ENCODE measurements at places on chromosomes 3 and 15.

- no peak for DNase-seq
Observed at GRCh38 chr3:143600756-143601718, 247.2 kb downstream of the SLC9A9 start.

DNA sequence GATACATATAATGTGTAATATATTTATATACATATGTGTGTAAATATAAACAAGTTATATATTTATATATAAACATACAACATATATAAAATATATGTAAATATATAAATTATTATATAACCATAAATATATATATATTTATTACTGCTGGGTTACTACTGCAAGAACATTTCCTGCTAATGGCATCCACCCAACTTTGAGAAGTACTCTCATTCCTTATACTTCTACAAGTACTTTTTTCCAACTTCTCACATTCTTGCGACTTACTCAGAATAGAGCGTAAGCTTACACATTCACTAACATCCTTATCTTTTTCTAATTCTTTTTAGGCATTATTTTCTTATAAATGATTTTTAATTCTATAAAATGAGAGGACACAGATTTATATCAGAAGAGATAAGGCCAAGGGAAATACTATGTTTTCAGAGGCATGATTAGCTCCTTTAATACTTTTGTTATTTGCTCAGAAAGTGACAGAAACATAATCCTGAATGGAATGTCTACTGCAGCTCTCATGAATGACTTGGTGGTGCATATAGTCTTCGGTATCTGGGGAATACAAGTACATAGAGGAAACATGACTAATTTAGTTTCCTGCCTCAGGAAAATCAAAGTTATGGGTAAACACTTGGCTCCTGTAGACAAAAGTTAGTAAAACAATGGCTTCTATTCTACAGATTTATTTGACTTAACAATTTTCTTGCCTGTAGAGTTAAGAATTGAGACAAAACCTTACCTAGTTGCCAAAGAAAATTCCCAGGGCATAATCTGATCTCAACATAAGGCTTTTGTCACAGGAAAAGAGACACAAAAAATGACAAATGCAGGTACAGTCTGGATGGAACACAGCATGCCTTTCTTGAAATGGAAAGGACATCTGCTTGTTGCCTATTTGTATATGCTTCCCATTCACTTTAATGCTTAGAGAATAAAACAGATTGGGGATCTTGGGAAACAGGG lies 453.9 kb downstream of the SQOR start:
- no peak for DNase-seq

GRCh38 chr3:176633511-176633910 lies 563.8 kb downstream of the TBL1XR1 start:
- no peak for DNase-seq

DNA sequence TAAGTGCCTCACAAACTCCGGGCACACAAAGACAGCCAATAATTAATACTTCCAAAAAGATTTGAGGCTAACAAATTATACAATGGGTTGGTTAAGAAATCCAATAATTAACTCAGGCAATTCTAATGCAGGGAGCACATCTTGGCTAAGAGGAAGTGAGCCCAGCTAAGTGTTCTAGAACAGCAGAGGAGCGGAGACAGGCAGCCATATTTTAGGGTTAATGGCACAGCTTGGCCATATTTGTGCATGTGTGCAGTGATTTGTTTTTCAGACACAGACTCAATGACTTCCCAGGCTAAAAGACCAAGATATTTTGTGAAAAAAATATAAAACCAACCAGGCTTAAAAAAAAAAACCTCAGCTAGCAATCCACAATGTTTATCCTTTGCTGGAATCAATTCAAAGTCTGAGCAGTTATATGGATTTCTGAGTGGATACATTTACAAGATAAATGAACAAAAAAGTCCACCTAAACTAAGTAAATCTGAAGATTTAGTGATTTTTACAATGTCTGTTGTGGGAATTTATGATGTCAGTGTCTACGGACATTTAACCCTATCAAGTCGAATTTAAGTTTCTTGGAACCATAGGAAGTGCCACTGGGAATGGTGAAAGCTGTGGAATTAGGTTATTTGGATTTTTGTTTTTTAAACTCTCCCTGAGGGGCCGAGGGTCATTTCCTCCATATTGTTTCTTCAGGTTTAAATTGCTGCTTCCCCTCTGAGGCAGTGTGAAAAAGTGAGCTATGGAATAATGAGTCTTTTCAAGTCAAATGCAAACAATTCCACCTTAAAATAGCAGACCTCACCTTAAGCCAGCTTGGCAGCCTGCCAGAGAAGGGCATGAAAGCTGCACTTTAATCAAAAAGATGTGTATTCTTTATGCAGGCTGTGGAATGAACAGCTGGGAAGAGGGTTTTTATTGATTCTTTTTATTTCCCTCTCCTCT lies 413.7 kb upstream of the TBL1XR1 start:
- DNase-seq, result no peak

- DNase-seq, result no peak
Observed at GRCh38 chr3:3068358-3068881, 41.8 kb downstream of the IL5RA start.

- no peak for DNase-seq
Observed at GRCh38 chr3:144487011-144487410, 515.4 kb downstream of the DIPK2A start.
